Skin of body (tissue), 3 donors: ENCODE measurements at places on chromosomes 12 and 14. TPM values are rescaled to one million over a fixed set of nuclear protein-coding genes. Genes with fewer than 3 reads are reported as not detected.

PPP1R36 gene
- 0.89 TPM for total RNA-seq

DNA sequence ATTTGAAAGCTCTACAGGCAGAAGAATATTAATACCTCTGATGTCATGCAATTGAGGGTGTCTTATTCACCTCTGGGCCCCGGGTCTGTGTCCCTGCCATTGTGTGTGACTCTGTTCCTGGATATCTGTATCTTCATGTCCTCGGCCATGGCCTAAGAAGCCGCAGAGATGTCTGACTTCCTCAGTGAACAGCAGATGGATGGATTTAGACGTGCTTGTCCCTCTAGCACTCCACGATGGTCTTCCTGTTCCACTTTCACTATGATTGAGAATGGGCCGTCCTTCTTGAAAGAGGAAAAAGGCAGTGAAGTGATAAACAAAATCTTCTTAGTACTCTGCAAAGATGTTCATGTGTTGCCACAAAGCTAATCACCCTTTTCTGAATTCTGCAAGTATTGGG, 217.4 kb downstream of the SLC41A2 start:
- no peak for DNase-seq

GRCh38 chr12:56160193-56160763, 2.1 kb downstream of the MYL6 start:
- DNase-seq = no peak

DNA sequence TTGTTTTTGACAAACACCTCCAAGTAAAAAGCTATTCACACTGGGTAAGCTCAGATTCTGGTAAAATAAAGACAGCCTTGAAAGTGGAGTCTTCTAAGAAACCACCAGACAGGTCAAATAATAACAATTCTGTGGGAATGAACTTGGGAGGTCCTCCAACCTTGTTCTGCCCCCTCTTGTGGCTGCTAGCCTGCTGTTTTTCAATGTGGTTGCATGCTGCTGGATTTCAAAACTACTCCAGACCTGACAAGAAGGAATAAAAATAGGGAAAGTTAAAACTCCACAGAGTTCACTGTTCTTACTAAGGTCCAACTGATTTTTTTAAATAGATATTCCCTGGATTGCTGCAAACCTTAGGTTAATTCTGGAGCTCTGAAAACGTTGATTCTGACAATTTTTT, 32.2 kb upstream of the RIN3 start:
- DNase-seq = no peak

ATF7 gene
- total RNA-seq = 23.7 TPM

- DNase-seq = no peak
These were observed 98.7 kb downstream of the HECTD4 start for GRCh38 chr12:112283546-112283945.
